ENCODE measurements at places on chromosomes 16 and 17.
A peak's percentile ranks its signal among the peaks of the same experiment; 100 is the strongest.

DNA sequence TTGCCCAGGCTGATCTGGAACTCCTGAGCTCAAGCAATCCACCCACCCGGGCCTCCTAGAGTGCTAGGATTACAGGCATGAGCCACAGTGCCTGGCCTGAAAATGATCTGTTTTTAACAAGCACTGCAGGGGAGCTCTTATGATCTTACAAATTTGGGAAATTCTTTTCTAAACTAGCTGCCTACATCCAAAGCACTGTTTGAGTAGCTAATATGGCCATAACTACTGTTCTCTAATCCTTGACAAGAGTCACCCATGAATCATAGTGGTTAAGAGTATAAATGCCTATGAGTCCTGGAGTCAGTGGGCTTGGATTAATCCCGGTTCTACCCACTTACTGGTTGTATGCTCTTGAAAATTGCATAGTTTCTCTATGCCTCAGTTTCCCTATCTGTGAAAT is 1.4 kb upstream of the CPPED1 start:
- no peak for DNase-seq

GRCh38 chr17:21296097-21297025 is 11.8 kb downstream of the MAP2K3 start:
- DNase-seq, result no peak

GRCh38 chr17:16478649-16479048 is 13.3 kb downstream of the LRRC75A start:
- no peak for DNase-seq

- no peak for DNase-seq
These were observed 111.5 kb downstream of the RMI2 start for GRCh38 chr16:11456741-11457140.

DNA sequence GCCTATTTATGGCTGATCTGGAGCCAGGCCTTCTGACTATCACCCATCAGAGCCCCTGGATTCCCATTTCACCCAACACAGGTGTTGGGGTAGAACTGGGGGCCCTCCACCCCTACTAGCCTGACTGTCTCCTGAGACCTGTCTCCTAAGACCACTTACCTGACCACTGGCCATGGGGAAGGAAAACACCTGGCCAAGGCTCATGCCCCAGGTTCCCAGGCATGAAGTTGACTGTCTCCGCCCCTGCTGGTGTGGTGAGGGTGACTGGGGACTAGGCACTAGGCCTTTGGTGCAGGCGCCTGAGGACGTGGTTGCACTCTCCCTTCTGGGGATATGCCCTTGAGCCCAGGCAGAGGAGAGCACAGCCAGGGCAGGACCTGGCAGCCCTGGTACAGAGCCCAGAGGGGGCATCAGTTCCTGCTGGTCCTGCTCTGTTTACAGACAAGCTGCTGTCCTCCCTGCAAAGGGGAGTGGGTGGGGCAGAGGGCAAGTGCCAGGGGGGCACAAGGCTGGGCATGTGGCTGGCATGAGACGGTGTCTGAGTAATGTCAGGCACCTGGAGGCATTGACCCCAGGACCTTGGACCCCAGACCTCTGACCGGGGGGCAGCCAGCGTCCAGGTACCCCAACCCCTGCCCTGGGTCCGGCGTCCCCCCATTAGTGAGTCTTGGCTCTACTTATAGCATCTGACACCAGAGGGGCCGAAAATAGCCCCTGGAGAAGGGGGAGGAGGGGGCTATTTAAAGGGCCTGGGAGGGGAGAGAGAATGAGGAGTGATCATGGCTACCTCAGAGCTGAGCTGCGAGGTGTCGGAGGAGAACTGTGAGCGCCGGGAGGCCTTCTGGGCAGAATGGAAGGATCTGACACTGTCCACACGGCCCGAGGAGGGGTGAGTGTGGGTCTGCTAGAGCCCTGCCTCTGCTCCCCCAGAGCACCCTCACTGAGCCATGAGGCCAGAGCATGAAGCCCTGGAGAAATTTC is at the start of gene TCAP:
Gene TCAP (plus strand): TSS at position 769 of the 981 bp plus-strand sequence. CDS start 11 bp downstream, at position 780.
- DNase-seq, result no peak

DNA sequence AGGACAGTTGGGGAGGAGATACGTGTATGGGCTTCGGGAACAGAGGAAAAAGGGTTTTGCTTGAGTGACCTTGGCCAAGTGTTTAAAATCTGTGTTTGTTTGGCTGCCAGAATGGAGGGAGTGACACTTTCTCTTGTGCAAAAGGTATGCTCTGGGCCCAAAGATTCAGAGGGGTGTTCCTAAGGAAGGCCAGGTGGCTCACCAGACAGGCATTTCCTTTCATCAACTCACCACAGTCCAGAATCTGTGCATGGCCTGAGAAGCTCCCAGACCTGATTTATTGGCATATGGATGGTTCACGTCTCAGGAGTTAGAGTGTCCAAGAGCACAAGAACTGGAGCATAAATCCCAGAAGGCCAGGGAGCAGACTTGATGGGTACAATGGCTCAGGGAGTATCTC is 53.4 kb upstream of the NLK start:
- DNase-seq, result no peak

GRCh38 chr16:12245088-12245920 is 268.8 kb downstream of the SNX29 start:
- peak; percentile 65 for DNase-seq

- no peak for DNase-seq
These were observed 2.0 kb upstream of the VAT1L start for GRCh38 chr16:77786186-77786847.

DNA sequence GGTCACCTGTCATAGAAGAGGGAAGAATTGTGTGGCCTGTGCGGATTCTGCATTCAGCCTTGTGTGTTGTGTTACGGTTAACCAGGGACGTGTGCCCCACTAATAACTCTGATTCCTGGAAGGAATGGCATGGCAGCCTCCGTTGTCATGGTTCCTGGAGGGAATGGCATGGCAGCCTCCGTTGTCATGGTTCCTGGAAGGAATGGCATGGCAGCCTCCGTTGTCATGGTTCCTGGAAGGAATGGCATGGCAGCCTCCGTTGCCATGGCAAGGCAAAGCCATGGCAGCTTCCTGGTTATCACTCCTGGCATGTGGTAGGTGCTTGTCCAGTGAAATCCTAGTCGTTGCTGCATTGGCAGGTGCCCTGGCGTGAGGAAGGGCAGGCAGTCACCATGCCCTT is 8.9 kb downstream of the SPG7 start:
- no peak for DNase-seq

GRCh38 chr16:11852092-11852809 is 909 bp upstream of the RSL1D1 start:
- no peak for DNase-seq

DNA sequence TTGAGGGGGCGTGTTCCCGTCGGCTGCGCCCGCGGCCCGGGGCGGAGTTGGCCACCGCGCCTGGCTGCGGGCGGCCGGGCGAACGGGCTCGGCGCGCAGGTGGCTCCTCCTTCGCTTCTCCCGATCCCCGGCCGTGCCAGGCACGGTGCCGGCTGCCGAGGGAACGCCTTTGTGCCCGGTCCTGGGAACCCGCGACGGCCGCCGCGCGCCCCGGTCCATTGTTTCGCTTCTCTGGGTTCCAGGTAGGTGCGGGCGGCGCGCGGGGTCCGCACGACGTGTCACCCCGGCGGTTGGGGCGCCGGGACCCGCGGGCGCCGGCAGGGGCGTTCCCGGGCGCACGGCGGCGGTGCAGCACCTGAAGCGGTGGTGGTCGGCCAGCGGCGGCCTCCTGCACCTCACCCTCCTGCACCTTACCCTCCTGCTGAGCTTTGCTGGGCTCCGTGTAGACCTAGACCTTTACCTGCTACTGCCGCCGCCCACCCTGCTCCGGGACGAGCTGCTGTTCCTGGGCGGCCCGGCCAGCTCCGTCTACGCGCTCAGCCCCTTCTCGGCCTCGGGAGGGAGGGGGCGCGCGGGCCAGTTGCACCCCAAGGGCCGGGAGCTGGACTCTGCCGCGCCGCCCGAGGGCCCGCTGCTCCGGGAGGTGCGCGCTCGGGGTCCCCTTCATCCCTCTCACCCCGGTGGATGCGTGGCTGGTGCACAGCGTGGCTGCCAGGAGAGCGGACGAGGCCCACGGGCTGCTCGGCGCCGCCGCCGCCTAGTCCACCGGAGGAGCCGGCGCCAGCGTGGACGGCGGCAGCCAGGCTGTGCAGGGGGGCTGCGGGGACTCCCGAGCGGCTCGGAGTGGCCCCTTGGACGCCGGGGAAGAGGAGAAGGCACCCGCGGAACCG is 99.9 kb downstream of the EFCAB13 start:
- DNase-seq, result no peak

DNA sequence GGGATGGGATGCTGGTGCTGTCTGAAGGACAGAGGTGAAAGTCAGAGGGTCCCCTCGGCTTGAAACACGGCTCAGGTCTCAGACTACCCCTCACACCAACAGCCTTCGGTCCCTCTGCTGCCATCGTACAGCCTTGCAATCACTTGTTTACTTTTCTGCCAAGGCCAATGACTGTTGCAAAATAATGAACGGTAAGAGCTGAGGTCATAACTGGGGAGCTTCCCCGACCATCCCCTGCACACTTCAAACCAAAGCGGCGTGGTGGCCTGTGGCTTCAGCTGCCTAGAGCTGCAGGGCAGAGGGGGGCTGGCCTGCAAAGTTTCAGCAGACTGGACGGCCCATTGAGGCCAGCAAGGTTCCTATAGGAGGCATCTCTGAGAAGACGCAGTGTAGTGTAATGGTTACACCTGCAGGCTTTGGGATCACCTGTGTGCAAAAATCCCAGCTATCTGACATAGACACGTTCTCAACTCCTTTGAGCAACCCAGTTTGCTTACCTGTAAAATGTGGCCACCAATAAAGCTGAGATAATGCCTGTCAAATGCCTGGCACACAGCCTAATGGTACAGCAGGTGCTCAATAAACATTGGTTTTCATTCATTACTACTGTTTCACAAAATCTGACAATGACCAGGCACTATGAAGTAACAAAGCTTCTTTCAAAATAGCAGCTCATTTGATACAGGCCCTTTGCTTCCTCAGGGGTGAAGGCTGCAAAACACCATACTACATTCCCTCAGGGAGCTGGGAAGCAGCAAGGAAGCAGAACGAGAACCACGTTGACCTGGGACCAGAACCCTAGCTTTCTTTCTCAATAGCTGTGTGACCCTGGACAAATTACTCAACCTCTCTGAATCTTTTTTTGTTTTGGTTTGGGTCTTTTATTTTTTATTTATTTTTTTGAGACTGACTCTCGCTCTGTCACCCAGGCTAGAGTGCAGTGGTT is 5.0 kb downstream of the PAM16 start:
- DNase-seq, result peak; percentile 23

DNA sequence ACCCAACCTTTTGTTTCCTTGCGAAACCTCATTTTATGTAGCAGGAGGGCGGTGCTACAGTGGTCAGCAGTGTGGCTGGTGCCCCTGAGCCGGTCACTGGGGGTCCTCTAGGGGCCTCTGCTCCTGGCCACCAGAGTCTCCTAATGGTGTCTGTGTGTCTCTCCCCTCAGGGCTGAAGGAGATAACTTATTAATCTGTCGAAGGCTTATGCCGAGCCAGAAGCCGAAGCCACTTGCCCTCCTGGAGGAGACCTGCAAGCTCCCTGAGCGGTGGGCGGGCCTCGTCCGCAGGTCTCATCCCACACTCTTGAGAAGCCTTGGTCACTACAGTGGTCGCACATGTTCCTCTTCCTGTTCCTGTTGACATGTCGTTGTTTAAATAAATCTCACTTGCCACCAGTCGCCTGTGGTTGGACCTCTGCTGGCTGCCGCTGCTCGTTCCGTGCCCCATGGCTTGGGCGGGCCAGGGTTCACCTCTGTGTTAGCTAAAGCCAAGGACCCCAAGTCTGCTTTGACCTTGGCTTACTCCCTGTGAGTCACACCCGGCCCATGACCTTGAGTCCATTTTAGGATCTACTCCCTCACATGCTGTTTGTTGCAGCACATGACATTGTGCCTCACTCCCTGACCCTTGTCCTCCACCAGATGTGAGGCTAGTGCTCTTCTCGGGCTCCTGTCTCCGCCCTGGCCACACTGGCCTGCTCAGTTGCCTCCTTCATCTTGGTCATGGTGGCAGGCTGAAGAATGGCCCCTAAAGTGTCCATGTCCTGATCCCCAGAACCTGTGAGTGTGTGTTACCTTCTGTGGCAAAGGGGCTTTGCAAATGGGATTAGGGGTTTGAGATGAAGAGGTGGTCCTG is 38.7 kb upstream of the AQP8 start:
- no peak for DNase-seq

DNA sequence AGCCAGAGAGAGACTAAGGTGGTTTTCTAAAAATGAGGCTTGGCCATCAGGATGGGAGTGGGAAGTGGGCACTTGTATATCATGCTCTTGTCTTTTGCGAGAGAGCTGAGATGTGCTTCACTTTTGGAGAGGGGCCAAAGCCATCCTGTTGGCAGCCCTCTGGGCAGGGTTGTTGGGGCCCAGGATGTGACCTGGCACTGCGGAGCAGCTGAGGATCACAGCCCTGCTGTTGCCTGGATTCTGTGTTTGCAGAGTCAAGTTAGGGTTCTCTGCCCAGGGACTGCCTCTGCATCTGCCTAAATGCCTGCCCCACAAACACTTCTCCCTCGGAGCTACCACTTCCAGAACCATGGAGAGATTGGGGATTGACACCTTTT is 71.2 kb downstream of the PLD6 start:
- no peak for DNase-seq

GRCh38 chr17:42387661-42388380 is 421 bp downstream of the STAT3 start:
- DNase-seq, result peak; percentile 28

DNA sequence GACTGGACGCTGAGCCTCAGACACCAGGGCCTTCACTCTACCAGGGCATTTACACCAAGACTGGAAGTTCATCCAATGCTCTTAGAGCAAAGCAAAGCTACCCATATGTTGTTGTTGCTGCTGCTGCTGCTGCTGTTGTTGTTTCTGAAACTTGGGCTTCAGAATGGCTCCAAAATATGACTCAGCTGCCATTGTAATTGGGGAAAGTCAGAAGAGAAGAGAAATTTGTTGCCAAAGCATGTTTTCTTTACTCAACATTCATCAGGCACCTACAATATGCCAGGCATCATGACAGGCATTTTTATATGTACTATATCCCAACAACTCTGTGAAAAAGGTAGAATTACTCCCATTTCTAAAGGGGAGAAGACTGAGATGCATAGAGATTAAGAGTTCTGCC is 11.9 kb downstream of the KRT32 start:
- no peak for DNase-seq

- DNase-seq, result no peak
These were observed 88.8 kb downstream of the MRM1 start for GRCh38 chr17:36690190-36690589.

DNA sequence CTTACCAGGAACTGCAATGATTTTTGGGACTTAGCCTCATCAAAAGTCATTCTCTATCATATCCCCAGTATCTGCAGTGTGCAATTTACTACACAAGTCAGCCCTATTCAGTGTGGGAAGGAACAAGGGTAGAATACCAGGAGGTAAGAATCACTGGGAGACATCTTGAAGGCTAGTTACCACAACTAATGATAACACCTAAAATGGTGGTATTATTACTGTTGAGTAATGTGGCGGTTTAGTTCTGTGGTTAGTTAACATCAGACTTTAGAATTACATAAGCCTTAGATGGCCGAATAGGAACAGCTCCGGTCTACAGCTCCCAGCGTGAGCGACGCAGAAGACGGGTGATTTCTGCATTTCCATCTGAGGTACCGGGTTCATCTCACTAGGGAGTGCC is 567.9 kb upstream of the CDH11 start:
- DNase-seq, result no peak

GRCh38 chr17:8243827-8244226 is 4.0 kb downstream of the CTC1 start:
- DNase-seq, result no peak

Measured in SHP77 treated with DMSO at 0.1 percent for 48 hours (cell line).